Activated CD4-positive, CD25-positive, alpha-beta regulatory T cell treated with anti-CD3 and anti-CD28 coated beads, Interleukin-2, amount 50 U/mL, for 72 hours (primary cell): ENCODE measurements at places on chromosomes 2 and 18.

DNA sequence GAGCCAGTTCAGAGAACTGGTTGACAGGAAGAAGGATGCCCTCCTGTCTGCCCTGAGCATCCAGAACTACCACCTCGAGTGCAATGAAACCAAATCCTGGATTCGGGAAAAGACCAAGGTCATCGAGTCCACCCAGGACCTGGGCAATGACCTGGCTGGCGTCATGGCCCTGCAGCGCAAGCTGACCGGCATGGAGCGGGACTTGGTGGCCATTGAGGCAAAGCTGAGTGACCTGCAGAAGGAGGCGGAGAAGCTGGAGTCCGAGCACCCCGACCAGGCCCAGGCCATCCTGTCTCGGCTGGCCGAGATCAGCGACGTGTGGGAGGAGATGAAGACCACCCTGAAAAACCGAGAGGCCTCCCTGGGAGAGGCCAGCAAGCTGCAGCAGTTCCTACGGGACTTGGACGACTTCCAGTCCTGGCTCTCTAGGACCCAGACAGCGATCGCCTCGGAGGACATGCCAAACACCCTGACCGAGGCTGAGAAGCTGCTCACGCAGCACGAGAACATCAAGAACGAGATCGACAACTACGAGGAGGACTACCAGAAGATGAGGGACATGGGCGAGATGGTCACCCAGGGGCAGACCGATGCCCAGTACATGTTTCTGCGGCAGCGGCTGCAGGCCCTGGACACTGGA, 92.5 kb upstream of the EML6 start:
- no peak for DNase-seq

DNA sequence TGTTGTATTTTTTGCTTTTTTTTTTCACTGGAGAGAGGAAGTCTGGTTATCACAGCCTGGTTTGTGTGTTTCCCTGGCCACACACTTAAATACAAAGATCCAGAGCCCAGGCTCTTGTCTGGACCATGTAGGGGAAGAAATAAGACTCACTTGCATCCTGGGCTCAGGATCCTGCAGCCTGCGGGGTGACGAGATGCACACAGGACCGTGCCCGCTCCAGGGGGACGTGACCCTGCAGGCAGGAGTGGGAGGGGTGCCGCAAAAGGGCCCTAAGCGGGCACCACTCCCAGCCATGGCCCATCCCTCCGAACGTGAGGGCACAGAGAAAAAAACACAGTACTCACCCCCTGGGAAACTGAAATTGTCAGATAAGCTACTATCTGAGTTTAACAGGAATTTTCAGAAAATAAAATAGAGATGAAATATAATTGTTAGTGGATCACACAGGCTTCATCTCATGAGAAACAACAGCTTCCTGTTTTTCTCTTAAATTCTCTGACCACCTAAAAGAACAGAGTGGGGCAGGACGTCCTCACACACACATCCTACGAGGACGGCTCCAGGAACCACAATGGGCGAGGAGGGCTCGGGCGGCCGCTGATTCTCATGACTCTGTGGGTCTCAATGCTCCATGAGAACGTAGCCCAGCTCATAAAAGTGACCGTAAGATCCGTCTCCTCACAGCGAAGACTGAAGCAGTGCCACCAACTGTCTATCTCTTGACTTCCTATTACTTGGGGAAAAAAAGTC, 142.6 kb upstream of the ALKAL2 start:
- DNase-seq = no peak

GRCh38 chr2:16478434-16479210, 187.0 kb downstream of the CYRIA start:
- no peak for DNase-seq

GRCh38 chr2:106113361-106113966, 80.6 kb downstream of the UXS1 start:
- DNase-seq = no peak

DNA sequence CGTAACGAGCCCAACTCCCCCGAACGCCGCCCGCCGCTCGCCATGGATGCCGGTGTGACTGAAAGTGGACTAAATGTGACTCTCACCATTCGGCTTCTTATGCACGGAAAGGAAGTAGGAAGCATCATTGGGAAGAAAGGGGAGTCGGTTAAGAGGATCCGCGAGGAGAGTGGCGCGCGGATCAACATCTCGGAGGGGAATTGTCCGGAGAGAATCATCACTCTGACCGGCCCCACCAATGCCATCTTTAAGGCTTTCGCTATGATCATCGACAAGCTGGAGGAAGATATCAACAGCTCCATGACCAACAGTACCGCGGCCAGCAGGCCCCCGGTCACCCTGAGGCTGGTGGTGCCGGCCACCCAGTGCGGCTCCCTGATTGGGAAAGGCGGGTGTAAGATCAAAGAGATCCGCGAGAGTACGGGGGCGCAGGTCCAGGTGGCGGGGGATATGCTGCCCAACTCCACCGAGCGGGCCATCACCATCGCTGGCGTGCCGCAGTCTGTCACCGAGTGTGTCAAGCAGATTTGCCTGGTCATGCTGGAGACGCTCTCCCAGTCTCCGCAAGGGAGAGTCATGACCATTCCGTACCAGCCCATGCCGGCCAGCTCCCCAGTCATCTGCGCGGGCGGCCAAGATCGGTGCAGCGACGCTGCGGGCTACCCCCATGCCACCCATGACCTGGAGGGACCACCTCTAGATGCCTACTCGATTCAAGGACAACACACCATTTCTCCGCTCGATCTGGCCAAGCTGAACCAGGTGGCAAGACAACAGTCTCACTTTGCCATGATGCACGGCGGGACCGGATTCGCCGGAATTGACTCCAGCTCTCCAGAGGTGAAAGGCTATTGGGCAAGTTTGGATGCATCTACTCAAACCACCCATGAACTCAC, 673 bp downstream of the PCBP1 start:
- DNase-seq = peak; percentile 65

DNA sequence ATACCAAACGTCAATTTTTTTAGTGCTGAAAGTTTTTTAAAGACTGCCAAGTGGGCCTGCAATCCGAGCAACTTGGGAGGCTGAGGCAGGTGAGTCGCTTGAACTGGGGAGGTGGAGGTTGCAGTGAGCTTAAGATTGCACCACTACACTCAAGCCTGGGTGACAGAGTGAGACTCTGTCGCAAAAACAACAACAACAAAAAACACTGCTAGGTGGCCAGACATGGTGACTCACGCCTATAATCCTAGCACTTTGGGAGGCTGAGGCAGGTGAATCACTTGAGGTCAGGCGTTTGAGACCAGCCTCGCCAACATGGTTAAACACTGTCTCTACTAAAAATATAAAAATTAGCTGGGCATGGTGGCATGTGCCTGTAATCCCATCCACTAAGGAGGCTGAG, 202.8 kb upstream of the COPS8 start:
- DNase-seq = no peak

- no peak for DNase-seq
Observed at GRCh38 chr2:229081411-229081810, 189.7 kb downstream of the PID1 start.

DNA sequence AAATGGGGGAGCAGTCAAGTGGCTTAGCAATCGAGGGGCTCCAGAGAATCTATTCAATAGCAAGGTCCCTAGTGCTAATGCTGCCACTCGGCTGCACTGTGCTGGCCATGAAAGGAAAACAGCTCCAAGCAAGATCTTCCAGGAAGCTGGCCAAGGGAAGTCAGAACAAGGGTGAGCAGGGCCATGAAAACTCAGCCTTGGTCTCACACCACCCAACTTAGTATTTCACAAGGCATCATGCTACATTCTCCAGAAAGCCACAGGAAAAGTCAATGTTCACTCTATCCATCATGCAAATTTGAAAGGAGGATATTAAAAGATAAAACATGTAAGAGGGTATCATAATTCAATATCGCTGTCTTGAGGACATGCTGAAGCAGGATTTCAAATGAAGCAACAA, 35.7 kb downstream of the NRP2 start:
- DNase-seq = no peak

DNA sequence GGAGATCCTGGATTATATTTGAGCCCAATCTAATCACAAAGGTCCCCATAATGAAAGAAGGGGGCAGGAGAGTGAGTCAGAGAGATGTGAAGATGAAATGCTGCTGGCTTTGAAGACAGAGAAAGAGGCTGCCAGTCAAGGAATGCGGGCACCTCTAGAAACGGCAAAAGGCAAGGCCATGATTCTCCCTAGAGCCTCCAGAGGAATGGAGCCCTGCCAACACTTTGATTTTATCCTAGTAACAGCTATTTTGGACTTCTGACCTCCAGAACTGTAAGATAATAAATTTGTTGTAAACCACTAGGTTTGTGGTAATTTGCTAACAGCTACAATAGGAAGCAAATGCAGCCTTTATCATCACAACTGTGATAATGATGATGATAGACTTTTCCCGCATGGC, 32.9 kb downstream of the LBH start:
- DNase-seq = peak; percentile 9

GRCh38 chr18:13982126-13982525, 66.8 kb upstream of the MC2R start:
- no peak for DNase-seq

DNA sequence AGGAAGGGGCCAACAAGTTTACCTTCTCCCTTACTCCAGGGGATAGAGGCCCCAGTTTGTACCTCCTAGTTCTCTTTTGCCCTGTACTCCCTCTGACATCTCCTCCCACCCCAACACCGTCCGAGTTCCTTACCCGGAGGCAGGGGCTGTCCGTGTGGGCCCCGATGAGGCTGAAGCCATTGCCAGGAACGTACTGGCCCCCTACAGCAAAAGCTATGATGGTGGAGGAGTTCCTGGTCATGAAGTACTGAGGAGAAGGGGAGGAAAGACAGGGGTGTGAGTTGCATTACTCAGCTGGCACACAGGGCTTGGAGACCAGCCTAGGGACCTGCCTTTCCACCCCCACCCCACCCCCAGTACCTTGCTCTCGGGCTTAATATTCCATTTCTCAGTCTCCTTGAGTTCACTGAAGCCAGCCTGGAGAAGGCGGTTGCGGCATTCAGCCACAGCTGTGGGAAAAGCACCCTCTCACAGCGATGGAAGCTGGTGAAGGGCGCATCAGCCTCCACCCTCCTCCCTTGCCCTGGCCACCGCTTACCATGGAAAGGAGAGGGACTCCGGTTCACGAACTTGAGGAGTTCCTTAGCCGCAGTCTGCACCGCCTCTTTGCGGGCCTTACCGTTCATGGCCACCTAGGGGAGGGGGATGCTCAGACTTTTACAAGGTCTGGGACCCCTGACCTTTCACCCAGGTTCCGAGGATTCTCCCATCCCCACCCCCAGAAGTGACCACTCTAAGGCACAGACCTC, 1.0 kb downstream of the DNPEP start:
- DNase-seq = no peak

DNA sequence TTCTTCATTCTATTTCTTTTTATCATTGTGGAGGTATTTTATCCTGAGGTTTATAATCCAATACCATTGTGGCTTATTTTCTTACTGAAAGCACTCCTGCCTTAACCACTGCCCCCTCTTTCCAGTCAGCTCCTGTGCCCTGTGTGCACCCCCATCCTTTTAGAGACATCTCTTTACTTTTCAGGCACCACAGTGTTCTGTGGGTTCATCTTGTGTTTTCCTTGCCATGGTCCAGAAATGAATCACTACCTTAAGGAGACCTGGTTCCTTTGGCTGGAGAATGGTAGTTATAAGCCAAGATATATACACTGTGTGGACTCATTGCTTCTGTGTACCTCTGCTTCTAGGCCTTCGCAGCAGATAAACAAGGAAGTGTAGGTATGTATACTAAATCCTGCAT, 278.3 kb downstream of the PTGR3 start:
- no peak for DNase-seq

- DNase-seq = peak; percentile 69
Observed at GRCh38 chr2:38653715-38654527, 12.0 kb upstream of the GALM start.

GRCh38 chr2:158687315-158687714, 107.8 kb upstream of the DAPL1 start:
- DNase-seq = no peak

DNA sequence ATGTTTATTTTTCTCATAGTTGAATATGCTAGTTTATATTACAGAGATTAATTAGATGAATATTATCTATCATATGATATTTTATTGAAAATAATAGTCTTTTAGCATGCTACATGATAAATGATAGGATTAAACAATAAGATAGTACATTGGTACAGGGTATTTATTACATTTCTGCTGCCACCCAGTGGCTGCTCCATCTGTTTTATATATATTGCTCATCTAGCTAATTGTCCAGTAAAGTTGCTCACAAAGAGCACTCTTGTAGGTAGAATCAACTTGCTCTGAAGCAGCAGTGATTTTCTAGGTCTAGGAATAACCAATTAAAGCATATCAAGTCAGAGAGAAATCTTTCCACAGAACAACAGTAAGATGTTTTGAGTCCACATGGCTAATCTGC, 183.3 kb downstream of the ASXL3 start:
- no peak for DNase-seq

DNA sequence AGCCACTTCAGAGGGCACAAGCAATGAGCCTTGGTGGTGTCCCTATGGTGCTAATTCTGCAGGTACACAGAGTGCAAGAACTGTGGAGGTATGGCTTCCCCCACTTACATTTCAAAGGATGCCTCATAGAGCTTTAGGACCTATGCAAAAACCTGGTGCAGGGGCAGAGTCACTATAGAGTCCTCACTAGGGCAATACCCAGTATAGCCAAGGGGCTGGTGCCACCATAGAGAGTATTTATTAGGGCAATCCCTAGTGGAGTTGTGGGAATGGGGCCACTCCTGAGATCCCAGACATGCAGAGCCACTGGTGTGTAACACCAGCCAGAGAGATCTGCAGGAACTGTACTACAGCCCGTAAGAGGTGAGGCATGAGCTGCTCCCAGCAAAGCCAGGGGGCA, 312.2 kb downstream of the SLC4A3 start:
- no peak for DNase-seq

DNA sequence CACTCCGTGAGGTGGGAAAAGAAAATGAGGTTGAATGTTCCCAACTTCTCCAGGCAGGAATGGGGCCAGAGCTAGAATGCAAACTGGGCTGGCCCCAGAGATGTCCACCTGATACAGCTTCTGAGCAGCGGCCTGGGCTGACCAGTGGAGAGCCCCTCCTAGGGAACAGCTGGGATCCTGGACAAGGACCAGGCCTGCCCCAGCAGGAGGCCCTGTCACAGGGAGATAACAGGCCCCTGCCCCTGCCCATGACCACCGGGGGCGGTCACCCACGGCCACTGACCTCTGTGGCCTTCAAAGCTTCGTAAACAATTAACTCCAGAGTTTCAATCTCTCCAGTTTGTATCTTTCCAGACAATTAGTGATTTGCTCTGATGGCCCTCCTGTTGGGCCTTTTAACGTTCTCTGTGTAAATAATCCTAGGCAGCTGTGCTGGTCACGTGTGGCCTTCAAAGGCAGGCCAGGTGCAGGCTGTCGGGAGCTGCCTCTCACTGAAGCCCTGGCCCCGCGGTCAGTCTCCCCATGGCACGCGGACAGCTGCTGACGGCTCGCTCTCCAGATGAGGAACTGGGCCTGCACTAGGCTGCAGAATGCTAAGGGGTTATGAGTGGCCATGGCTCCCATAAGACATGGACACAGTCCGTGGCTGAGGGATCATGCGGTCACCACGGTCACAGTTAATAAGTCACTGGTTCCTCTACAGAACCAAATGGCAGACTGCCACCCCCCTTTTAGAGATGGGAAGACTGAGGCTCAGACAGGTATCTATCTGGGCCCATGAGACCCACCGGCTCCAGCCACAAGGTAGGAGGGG, 9.2 kb downstream of the HS6ST1 start:
- no peak for DNase-seq

- DNase-seq = no peak
Observed at GRCh38 chr2:76930056-76930744, 592.0 kb downstream of the LRRTM4 start.
